M059J (cell line): ENCODE measurements at places on chromosomes 16 and 17. TPM values are rescaled to one million over a fixed set of nuclear protein-coding genes. Genes with fewer than 3 reads are reported as not detected.

- DNase-seq: no peak
These were observed 126.4 kb downstream of the KCNJ2 start for GRCh38 chr17:70295731-70296130.

- DNase-seq: no peak
These were observed 2.9 kb downstream of the CDIP1 start for GRCh38 chr16:4535627-4536108.

GRCh38 chr17:66943484-66943883 lies 21.0 kb upstream of the CACNG4 start:
- peak; percentile 25 for DNase-seq

- no peak for DNase-seq
These were observed 32.6 kb downstream of the COPZ2 start for GRCh38 chr17:48004983-48005382.

Gene PLXDC1
- 0.81 and 1.2 TPM in 2 replicates for total RNA-seq

Gene TBC1D28
- total RNA-seq: not detected in 2 replicates

Gene SDR42E1
- 0.64 and 1.3 TPM in 2 replicates for total RNA-seq
